Left hindlimb (tissue), 1 donor: ENCODE measurements at places on chromosomes 7 and 10.

GRCh38 chr10:101986624-101986971 is 69.4 kb downstream of the ARMH3 start:
- no peak for DNase-seq

DNA sequence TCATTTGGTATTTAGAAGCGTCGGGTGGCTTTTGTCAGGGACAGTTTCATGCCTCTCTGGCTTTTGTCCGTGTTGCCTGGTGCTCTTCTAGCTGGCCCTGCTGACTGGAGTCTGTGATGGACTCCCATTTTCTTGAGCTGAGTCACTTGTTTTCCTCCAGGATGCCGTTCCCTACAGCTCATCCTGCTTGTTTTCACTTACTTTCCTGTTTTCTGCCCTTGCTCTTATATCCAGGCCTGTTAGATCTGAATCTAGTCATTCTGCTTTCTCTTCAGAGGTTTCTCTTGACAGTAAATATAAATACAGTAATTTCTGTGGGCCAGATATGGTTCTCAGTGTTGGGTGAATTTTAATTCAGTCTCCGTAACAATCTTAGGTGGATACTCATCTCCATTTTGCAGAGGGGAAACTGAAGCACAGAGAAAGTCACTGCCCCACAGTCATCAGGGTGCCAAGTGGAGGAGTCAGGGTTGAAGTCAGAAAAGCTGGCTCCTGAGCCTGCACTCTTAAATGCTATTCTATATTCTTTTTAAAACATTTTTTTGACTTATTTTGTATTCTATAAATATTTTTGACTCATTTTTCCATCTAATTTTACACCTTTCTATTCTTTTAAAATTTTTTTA is 85.4 kb downstream of the CCNY start:
- DNase-seq, result no peak

GRCh38 chr10:119701861-119702260 is 24.0 kb upstream of the INPP5F start:
- DNase-seq, result no peak

DNA sequence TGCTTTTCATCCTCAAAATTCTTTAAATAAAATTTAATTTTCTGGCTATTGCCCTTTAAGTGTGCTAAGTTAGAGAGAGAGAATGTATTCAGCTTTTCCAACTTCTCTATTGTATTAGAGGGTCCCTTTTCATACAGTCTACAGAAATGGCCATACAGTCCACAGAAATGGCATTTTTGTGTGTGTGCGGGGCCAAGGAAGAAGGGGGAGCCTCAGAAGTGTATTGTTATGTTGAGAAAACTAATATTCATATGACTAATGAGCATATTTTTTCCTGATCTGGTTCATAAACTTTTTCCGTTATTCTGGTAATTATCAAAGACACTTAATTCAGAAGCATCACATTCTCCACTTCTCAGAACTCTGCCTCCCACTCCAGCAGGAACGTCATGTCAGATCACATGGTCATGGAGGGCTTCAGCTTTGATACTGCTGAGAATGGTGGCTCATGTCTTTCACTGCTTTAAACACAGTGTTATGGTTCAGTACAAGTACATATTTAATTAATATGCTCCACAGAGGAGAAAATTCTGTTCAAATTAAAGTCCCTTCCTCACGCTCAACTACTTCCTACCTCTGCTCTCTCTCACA is 37.1 kb downstream of the ELMO1 start:
- no peak for DNase-seq

GRCh38 chr7:129550693-129551360 is 48.5 kb downstream of the SMKR1 start:
- peak; percentile 40 for DNase-seq

GRCh38 chr7:148931470-148931869 is 47.4 kb upstream of the EZH2 start:
- peak; percentile 64 for DNase-seq

- no peak for DNase-seq
Observed at GRCh38 chr10:7826971-7827370, 8.7 kb downstream of the TAF3 start.

DNA sequence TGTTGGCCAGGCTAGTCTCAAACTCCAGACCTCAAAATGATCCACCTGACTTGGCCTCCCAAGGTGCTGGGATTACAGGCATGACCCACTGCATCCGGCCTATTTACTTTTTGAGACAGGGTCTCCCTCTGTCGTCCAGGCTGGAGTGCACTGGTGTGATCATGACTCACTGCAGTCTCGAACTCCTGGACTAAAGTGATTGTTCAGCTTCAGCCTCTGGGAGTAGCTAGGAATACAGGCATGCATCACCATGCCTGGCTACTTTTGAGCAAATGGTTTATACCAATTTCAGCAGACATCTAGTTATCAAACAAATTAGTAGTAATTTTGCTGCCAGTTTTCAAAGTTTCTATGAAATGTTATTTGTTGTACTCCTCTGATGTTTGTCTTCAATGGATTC is 2.2 kb upstream of the WAC start:
- DNase-seq, result no peak

DNA sequence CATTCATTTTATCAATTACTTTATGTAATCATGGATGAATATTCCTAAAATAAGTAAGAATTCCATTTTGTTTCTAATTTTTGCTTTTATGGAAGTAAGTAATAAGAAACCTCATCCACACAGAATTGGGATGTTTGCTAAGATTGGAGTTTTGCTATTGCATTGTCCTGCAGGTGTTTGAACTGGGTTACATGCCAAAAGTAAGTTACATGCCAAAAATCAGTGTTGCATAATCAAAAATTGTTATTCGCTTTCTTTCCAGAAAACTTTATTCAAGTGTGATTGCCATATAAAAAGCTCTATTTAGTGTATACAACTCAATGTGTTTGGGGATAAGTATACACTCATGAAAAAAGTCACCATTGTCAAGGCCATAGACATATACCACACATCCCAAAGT is 346.7 kb upstream of the PLXDC2 start:
- no peak for DNase-seq

DNA sequence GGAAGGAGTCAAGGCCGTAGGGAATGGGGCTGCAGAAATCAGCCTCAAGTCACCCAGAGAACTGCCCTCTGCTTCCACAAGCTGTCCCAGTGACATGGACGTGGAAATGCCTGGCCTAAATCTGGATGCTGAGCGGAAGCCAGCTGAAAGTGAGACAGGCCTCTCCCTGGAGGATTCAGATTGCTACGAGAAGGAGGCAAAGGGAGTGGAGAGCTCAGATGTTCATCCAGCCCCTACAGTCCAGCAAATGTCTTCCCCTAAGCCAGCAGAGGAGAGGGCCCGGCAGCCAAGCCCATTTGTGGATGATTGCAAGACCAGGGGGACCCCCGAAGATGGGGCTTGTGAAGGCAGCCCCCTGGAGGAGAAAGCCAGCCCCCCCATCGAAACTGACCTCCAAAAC is 50.2 kb upstream of the PDCD4 start:
- no peak for DNase-seq

- DNase-seq, result peak; percentile 53
Observed at GRCh38 chr10:26044141-26044749, 110.2 kb downstream of the MYO3A start.

DNA sequence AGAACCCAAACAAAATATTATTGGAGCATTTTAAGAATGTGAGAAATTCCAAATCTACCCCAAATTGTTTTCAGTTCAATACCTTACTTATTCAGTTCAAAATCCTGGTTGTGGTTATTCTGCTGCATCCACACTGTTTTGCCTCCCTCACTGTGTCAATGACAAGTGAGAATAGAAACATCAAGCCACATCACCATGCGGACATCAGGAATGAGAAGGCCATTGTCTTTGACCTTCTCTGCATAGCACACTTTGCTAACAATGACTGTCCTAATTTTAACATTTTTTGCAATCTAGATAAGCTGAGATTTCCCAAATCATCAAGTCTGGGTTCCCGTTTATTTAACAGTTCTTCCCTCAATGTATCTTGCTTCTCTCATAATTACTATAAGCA is 93.7 kb downstream of the ELAPOR2 start:
- DNase-seq, result no peak

DNA sequence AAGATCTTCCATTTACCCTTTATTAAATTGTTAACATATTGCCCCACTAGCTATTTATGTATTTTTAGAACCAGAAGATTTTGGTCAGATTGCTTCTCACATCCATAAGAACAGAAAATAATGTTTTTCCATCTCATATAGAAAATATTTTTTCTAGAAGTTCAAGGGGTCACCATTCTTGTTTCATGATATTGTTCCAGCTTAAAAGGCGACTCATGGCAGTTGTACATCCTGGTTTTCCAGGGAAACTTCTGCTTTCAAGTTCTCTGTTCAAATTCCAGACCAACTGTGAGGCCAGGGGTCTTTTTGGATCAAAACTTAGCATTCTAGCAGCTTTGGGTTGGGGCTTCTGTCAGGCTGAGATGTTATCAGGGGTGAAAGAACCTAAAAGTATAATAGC is 84.4 kb downstream of the LRRC4 start:
- DNase-seq, result no peak

DNA sequence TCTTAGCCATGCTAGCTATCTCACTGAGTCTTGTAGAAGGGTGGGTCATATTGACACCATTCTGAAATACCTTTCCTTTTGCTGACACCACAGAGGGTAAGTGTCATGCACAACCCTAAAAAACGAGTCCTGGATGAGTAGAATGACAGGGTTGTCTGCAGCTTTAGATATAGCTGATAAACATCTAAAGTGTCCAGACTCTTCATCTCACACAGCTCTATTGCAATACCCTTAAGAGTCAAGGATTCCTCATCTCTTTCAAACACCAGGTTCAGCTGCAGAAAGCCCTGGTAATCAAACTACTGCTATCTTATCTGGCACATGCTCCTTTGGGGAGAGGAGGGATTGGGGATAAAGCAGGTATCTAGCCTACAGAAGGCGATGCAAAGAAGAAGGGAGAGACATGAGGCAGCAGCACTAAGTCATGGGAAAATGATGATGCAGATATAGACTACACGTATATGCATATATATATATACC is 127.0 kb downstream of the ANK3 start:
- no peak for DNase-seq

DNA sequence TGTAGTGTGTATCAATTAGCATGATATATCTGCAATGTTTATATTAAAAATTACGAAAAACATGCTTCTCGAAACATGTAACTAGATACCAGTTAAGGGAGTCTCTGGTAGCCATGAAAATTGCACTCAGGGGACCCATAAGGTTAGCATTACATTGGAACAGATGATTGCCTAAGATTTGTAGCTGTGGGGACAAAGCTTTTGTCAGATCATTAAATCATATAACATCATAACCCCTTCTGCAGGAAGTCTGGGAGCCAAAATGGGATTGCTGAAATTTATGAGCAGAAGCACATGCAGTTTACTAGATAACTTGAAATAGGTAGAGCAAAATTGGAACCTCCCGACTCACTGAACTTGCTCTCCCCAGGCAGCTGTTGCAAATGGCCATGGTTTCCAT is 235.0 kb upstream of the IGFBP3 start:
- DNase-seq, result no peak

GRCh38 chr7:156493942-156494341 is 146.6 kb upstream of the RNF32 start:
- no peak for DNase-seq

GRCh38 chr7:101538596-101539459 is 90.3 kb downstream of the MYL10 start:
- peak; percentile 66 for DNase-seq

GRCh38 chr7:43021431-43021830 is 89.3 kb downstream of the MRPL32 start:
- no peak for DNase-seq

DNA sequence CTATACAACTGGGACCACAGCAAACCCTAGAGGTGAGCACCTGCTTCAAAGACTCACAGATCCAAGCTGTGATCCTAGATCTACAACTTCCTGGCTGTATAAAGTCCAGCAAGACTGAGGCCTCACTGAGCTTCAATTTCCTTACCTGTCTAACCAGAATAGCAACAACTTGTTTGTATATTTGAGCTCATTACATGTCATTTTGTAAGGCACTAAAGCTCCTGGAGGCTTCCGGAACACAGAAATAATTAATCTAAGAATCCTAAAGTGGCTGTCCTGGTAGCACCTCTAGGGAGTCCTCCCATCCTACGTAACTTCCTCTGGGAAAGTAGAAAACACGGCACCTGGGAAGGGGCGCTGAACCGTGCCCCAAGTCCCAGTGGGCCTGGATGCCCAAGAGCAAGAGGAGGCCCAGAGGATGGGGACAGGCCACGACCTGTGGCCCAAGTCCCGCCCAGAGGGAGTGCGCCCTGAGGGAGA is 39.4 kb downstream of the HK1 start:
- DNase-seq, result no peak

DNA sequence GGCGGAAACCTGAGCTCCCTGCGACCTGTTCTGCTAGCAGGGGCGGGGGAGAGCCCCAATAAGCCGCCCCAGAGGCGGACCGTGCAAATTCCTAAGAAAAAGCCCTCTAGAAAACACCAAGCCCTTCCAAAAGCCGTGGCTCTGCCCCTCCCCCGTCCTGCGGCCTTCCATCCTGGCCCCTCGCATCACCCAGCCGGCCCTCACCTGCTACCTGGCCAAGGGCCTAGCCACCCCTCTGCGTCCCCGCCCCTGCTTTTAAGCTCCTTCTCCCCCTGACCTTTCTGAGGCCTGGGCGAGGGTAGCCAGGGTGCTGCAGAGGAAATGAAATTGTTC is 24.9 kb downstream of the SKIDA1 start:
- no peak for DNase-seq

DNA sequence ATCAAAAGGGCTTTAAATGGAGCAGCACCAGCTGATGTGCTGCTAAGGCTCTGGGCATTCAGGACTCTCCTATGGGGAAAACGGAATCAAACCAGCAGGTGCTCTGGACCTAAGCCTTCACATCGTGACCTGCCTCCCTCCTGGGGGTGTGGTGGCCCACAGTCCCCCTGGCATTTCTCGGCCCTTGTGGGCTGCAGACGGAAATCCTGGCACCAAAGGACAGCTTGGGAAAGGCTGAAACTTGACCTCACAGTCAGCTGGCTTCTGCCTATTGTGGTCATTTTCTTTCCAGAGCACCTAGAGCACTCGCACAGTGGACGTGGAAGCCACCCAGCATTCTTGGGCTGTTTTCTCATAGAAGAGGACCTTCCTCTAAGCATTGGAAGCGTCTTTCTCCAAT is 74.8 kb downstream of the TPST1 start:
- DNase-seq, result no peak

DNA sequence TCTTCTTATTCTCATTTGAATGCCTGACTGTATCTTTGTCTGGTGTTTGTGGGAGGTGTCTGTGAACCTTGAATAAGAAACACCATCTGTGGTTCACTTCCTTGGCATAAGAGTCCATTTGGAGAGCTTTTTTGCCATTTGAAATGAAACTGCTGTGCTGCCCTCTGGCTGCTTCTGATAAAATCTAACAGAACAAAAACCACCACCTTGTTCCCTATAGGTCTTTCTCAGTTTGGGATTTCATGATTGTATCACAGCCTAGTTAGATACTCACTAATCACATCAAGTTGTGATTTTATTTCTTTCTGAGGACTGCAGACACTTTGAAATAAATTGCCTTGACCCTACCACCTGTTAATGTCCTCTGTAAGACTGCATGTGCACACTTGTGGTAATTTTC is 102.7 kb upstream of the FAM13C start:
- no peak for DNase-seq
